GOT3 (cell line): ENCODE measurements at places on chromosomes 5 and 9.

GRCh38 chr5:156254196-156254595 is 72.8 kb upstream of the SGCD start:
- no peak for DNase-seq

DNA sequence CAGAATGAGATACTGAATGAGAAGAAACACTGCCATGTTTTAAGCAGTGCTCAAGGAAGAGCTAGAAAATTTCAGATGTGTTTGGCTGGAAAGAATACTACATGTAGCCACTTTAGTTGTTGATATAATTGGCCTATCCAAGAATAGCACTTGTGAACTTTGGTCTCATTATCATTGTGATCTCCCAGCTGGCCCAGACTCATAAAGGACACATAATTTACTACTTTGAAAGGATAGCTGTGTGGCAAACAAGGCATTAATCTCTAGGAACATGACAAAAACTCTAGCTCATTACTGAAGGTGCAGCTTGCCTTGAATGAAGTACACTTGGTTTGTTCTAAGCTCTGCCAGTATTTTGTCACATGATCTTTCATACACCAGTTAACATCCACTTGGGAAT is 356.3 kb downstream of the CSNK1G3 start:
- DNase-seq, result no peak

DNA sequence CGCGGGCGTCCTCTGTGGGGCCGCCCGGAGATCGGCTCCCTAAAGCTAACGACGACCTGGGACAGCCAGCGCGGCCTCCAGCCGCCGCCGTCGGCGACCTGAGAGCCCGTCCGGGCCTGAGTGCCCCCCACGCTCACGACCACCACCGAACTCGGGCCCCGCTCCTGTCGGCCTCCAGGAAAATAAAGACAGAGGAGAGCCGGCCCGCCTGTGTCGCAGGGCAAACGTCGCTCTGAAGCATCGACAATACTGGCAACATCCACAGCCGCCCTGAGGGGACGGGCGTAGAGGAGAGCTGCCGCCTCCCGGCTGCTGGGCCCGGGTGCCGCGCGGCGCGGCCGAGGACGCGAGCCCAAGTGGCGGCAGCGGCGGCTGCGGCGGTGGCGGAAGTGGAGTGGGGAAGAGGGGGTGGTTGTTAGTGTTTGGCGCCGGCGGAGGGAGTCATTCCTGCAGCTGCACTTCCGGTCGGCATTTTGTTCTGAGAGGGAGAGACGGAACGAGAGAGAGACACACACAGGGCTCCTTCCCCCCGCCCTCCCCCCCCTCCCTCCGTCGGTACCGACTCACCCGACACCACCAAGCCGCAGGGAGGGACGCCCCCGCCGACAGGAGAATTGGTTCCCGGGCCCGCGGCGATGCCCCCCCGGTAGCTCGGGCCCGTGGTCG is at the start of gene NIPBL:
NIPBL (plus strand) TSS at position 471 of the 666 bp plus-strand sequence. CDS start 76,928 bp downstream, outside the sequence.
- DNase-seq, result peak; percentile 56

DNA sequence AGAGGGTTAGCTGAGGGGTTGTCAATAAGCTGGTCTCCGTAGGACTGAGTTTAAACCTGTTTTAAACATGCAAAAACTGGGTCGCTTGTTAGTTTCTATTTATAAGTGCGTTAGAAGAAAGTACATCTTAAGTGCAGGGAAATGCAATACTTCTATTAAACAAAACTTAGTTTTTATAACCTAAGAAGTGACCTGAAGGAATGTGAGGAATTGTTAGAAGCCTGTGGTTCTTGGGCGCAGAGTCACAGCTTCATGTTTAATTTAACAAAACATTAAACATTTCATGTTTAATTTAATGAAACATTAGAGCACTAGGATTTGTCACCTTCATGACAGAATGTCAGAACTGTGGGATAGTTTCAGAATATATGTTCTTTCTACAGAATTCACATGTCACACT is 469.2 kb upstream of the WWC1 start:
- no peak for DNase-seq

- DNase-seq, result no peak
These were observed 117.9 kb downstream of the GOLPH3 start for GRCh38 chr5:32055891-32056866.

DNA sequence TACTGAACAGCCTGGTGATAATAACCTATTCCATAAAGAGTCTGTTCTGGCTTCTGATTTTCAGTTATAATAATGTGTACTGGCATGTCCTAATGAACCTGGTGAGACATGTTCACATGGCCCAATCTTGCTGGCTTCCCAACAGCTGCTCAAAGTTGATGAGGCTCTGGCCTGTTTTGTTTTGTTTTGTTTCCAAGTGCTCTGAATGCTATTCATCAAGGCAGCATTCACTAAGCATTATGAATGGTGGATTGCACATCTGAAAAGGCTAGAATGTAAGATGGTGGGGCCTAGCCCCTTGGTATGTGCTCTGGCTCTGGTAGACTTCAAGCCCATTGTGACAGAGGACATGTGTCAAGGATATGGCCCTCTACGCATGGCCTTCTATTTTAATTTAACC is 388.5 kb downstream of the PSAT1 start:
- DNase-seq, result no peak

DNA sequence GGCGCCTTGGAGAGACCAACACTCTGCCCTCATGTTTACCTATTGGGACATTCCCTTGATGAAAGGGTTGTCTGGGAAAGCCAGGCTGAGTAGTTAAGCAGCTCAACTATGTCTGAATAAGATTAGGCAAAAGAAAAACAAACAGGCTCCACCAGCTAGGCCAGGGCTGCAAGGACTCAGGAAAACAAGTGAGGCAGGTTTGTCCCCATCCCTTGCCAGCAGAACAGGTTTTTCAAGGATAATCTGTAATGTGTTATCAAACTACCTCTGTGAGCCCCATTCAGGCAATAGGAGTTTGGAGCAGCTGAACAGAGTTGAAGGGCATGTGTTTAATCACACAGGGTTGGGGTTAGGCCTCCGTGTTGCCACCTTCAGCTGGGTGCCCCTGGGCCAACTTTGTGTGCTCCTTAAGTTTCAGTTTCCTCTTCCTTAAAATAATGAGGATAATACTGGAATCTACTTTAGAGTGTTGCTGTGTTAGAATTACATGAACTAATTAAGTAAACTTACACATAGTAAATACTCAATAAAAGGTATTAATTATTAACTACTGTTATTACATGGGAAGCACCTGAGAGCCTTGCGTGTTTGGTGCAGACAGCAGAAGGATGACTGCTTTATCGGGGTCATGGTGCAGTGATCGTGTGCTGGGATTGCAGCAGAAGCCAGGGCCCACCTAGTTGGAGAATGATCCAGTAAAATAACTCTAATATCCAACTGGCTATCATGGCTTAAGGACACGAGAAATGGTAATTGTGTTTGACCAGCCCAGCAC is 72.1 kb upstream of the ATP10B start:
- no peak for DNase-seq

- DNase-seq, result no peak
These were observed 6.9 kb downstream of the SLC31A1 start for GRCh38 chr9:113228130-113228665.

DNA sequence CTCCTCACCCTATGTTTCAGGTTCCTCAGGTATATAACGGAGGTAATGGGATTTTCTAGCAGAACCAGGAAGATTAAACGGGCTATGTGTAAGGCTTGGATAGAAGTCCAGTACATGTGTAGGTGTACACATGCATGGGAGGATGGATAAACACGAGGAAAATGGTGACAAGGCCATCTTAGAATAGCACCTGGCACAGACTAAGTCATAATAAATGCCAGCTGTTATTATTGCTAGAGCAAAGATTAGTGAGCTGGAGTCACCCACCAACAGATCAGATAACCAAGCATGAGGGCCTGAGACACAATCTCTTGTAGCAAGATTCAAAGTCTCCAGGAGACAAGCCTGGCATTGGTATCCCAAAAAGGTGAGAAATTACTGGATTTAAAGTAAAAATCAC is 21.1 kb downstream of the SPOCK1 start:
- DNase-seq, result no peak

- DNase-seq, result no peak
These were observed 805.0 kb upstream of the C9orf72 start for GRCh38 chr9:28378231-28378630.

DNA sequence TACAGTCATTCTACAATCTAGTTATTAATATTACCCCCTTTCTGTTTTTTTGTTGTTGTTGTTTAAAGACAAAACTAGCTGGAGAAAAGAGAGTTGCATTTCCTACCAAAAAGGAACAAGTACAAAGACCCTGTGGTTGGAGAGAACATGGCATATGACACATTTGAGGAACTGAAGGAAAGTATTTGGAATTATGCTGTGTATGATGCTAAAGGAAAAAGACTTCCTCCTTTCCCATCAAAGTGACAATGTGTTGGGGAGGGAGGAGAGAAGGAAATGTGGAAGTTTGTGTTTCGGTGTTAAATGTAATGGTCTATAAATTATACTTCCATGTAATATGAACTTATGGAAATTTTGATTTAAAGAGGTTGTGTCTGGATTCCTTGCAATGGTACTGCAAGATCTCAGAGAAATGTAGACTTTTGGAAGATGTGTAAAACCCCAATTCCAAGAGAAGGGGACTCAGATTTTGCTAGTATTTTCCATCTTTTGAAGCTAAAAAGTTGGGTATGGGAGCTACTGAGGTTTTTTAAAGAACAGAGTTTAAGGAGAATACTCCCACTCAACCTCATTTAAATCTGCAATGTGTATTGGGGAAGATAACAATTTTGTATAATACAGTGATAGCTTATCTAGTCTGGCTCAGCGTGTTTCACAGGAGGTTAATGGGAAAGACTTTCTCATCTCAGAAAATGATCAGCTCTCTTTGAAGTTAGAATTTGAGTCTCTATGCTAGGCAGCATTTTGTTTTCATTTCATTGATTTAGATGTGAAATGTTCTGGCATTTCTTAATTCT is 15.4 kb upstream of the TNFSF8 start:
- DNase-seq, result no peak

- DNase-seq, result no peak
These were observed 46.1 kb upstream of the IL7R start for GRCh38 chr5:35810601-35811000.

GRCh38 chr5:32589942-32590869 is 4.8 kb downstream of the SUB1 start:
- no peak for DNase-seq

DNA sequence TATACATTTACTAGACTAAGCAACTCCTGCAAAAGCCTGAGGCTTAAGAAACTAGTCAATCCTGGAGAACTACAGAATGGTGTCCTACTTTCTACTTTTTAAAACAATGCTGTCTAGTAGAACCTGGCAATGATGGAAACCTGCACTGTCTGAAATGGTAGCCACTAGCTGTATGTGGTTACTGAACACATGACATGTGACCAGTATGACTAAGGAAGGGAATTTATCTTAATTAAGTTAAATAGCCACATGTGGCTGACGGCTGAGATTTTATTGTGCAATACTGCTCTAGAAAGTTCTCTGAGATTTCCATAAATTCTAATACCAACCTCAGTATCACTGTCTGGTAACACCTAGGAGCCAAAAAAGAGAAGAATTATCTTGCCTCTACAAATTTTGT is 44.9 kb upstream of the RAPGEF6 start:
- DNase-seq, result no peak

DNA sequence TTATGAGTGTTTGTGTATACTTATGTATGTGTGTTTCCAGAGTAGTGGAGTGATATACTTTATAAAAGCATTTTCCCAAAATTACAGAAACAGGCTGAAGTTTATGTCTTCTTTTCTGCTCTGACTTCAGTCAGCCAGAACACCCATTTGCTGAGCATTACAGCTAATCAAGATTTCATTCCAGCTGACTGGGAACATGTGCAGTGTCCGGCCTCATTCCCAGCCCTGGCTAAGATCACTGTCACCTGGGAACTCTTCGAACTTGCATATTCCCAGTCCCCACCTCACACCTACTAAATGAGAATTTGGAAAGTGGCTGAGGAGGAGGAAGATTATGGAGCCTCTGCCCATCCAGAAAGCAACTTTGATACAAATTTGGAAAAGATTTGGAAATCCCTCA is 90.8 kb upstream of the PRRC1 start:
- DNase-seq, result no peak

DNA sequence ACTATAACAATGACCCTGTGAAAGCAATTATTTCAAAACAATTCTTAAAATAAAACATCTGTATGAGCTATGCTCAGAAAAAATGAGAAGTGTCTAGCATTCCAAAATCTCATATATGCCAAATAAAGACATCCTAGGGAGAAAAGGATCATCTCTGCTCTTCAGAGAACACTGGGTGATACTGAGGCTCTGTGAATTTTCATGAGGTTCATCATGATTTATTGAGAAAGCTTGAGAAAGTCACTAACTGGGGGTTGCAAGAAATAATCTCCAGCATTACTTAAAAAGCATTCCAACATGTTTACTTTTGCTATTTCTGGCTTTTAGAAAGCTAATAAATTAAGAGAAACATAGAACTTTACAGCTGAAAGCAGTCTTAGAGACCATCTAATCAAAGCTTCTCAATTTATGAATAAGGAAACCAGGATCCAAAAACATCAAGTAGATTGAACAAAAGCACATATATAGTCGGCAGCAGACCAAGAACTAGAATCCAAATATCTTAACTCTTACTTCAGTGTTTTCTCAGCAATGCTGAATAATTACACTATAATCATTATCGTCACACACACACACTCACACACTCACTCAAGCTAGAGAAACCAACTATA is 372.8 kb downstream of the NR2F1-AS1 start:
- no peak for DNase-seq

GRCh38 chr5:172477466-172477865 is 23.1 kb upstream of the SH3PXD2B start:
- DNase-seq, result no peak

DNA sequence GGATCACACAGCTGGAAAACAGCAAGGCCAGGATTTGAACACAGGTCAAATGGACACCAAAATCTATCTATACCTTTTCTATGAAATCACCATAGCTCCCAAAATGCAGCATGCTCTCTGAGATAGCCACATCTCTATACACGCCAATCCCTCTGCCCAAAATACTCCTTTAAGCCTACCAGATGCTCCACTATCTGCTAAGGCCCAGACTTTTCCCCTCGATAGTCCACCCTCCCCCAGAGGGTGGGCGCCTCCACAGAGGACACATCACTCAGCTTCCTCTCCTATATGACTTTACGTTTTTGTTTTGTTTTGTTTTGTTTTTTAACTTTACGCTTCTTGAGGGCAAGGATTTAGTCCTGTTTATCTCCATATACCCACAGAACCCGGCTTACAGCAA is 46.8 kb downstream of the MTMR12 start:
- no peak for DNase-seq

- no peak for DNase-seq
These were observed 26.6 kb downstream of the PTPDC1 start for GRCh38 chr9:94110821-94111252.

DNA sequence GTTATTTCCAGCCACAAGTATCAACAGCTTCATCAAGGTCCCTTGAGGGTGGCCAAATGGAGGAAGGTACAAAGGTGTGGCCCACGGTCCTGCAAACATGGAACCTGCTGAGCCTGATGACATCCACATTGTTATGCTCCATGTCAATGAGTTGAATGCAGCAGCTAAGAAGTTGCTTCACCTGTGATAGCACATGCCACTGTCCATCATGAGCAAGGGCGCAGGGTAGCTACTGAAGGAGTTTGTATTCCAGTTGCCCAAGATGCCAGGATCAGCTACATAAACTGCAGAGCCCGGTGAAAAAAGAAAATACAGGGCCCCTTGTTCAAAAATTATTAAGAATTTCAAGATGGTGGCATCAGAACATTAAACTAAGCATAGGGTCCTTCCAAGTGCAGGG is 24.2 kb downstream of the LSM11 start:
- no peak for DNase-seq

GRCh38 chr5:72065751-72066255 is 41.5 kb upstream of the MAP1B start:
- DNase-seq, result no peak
